Activated CD4-positive, alpha-beta memory T cell treated with anti-CD3 and anti-CD28 coated beads, Interleukin-2, amount 10 ng/mL, durations not matched to agents 7 days and 5 days (primary cell): ENCODE measurements at places on chromosomes 7 and 10. TPM values are rescaled to one million over a fixed set of nuclear protein-coding genes. Genes with fewer than 3 reads are reported as not detected.
A peak's percentile ranks its signal among the peaks of the same experiment; 100 is the strongest.

- H3K4me1 ChIP-seq = no peaks in the 10 kb centered on the region
- H3K4me3 ChIP-seq = no peak overlapping the region
- no peaks in the 10 kb centered on the region for H3K27me3 ChIP-seq
- no peaks in the 10 kb centered on the region for H3K36me3 ChIP-seq
Measured at GRCh38 chr10:21238717-21239116, 286.8 kb downstream of the SKIDA1 start.

DNA sequence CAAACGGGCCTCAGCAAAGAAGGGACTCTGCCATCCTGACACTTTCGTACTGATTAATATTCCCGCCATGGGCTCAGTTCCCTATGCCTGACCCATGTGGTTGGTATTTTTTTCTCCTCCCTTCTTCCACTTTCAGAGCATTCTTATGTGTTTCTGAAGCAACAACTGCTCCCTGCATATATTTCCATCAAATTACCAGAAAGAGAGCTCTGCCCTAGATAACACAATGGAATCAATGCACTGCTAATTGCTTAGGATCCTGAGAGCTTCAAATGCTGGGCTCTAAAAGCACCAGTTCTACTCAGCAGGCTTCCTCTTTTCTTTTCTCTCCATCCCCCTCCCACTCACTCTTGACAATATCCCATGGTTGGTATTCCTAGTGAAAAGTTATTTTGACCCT is 5.3 kb downstream of the TECTB start:
- H3K27me3 ChIP-seq = peaks cover 2% of the 10 kb centered on the region
- H3K4me1 ChIP-seq = no peaks in the 10 kb centered on the region
- H3K27ac ChIP-seq = no peak overlapping the region

DNA sequence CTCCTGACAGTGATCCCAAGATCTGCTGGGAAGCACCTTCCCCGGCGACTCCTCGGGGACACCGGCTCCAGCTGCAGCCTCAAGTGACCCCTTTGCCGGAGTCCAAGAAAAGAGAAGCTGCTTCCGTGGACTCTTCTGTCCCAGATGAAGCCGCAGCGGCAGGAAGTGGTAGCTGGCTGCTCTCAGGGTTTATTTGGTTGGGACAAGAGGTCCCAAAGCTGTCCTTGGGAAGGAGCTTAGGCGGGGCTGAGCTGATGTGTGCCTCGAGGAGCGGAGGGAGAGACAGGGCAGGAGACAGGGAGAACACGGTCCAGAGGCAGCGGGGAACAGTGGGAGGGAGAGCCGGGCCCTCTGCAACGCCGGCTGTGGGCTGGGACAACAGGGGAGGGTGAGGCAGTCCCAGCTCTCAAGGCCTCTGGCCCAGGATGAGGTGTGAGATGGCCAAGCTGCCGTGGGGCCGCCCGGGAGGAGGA is 13.1 kb upstream of the FAM20C start:
- H3K36me3 ChIP-seq = no peaks in the 10 kb centered on the region
- no peak for DNase-seq
- no peak overlapping the region for H3K27ac ChIP-seq
- H3K4me1 ChIP-seq = no peaks in the 10 kb centered on the region
- no peaks in the 10 kb centered on the region for H3K27me3 ChIP-seq

- H3K27ac ChIP-seq = no peak overlapping the region
- H3K36me3 ChIP-seq = no peaks in the 10 kb centered on the region
- H3K4me1 ChIP-seq = no peaks in the 10 kb centered on the region
- no peaks in the 10 kb centered on the region for H3K27me3 ChIP-seq
- H3K4me3 ChIP-seq = no peak overlapping the region
- no peak for DNase-seq
Measured at GRCh38 chr10:130495116-130495862, 359.1 kb downstream of the GLRX3 start.

DNA sequence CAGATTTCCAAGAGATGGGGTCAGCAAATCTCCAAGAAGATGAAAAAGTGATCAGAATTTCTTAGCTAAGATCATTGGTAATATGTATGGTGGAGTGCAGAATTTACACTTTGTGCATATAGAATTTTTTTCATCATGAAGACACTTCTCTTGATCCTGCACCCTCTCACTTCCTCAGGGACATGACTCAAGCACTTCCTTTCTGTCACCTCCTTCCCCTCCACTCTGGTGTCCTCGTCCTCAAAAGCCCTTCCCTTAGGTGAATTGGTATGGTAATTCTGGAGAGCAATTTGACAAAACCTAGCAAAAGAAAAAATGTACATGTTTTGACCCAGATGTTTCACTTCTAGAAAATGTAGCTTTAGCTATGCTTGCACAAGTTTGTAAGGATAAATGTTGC is 18.1 kb downstream of the CALN1 start:
- no peaks in the 10 kb centered on the region for H3K4me1 ChIP-seq
- no peaks in the 10 kb centered on the region for H3K27me3 ChIP-seq
- no peak for DNase-seq

- no peaks in the 10 kb centered on the region for H3K27me3 ChIP-seq
- no peaks in the 10 kb centered on the region for H3K36me3 ChIP-seq
- H3K27ac ChIP-seq = no peak overlapping the region
- H3K4me1 ChIP-seq = no peaks in the 10 kb centered on the region
- peak; percentile 50 for DNase-seq
- H3K4me3 ChIP-seq = no peak overlapping the region
Measured at GRCh38 chr7:66837007-66837406, 84.0 kb upstream of the TMEM248 start.

Gene SOSTDC1
- not detected for total RNA-seq

Gene ANK3
- 15.0 TPM for total RNA-seq

Gene ZC3HAV1L
- 16.7 TPM for total RNA-seq

Gene EIF5AL1
- 1.7 TPM for total RNA-seq

Gene KAZALD1
- 0.53 TPM for total RNA-seq

Gene CYP2C19
- total RNA-seq = not detected
